ENCODE measurements at places on chromosomes 16 and 17.

- no peak for DNase-seq
These were observed 60.4 kb upstream of the GNG13 start for GRCh38 chr16:860891-861290.

DNA sequence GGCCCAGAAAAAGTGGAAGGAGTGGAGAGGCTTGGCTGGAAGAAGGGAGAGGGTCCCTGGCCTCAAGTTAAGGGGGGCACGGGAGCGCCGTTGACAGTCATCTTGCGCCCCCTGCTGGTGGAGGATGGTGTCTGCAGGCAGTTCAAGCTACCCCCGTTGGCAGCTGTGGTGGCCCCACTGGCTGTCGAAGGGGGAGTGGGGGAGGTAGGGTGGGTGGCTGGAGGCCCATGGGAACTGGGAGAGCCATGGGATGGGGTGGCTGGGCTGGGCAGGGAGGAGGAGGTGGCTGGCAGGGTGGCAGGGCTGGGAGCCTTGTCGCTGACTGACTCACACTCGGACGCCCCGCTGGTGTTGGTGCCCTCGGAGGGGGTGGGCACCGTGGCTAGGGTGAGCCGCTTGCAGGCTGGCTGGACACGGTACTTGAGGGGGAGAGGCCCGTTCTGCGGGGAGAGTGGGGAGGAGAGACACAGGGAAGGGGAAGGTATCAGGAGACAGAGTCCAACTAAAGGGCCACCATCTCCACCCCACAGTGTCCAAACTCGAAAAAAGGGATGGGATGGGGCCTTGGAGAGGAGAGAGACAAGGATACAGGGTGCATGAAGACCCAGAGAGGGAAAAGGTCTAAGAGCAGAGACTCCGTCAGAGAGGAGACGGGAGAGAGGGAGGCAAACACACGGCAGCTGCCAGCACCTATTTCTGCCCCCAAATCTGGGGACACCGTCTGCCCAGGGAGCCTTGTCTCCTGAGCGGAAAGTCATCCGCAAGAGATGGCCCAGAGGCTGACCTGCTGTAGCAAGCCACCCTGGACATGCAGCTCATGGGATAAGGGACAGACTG, 5.2 kb downstream of the CISD3 start:
- no peak for DNase-seq

DNA sequence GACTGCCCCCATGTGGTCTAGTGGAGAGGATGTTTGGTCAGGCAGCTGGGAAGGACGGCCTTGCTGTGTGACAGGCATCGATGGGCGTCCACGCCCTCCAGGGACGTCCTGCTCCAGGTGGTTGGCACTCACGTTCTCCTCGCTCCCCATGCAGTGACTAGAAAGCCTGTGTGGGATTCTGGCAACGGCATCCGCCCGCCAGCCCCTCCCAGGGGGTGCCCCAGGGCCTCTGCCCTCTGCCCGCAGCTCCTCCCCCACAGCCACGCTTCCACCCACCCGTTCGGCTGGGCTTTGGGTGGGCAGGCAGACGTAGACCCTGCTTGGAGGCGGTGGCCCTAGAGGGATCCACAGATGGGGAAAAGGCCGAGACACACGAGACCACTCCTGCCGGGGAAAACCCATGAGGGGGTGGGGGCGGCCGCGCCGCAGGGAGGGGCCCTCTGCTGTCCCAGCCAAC, 4.7 kb upstream of the IL17C start:
- no peak for DNase-seq

DNA sequence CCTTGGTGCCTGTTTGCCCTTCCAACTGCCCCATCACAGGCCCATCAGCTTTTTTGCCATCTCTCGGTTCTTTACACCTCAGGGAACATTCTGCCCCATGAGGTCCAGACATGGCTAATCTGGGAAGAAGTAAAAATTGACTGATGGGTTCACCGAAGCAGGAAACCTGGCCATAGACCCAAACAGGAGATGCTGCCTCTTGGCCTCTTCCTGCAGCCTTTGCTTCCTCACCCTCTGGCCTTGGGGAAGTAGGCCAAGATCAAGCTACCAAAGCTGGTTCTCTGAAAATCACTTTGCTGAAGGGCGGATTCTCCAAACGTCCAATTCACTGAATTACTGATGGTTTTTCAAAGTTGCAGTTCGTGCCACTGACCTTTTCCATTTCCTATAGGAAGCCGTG, 56.1 kb downstream of the ARSG start:
- DNase-seq: no peak

- no peak for DNase-seq
These were observed 30.0 kb downstream of the SNN start for GRCh38 chr16:11698271-11698689.

DNA sequence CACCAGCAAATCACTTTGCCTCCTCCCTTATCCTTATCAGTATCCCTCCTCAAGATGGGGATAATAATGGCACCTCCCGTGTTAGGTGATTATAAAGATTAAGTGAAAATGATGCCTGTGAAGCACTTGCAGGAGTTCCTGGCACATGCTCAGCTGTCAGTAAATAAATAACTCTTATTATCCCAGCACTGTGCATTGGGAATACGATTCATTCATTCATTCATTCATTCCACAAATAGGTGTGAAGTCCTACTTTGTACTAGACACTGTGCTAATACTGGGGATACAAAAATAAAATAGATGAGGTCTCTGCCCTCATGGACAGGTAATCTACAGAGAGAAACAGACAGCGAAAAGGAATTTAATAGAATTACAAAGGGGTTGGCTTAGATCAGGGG, 2.0 kb downstream of the XYLT2 start:
- DNase-seq: no peak

- DNase-seq: no peak
These were observed 9.9 kb upstream of the ENPP7 start for GRCh38 chr17:79720705-79721292.

Data from BJ (cell line).